ENCODE measurements at places on chromosomes 7 and 10.

GRCh38 chr7:132112106-132112505, 464.2 kb downstream of the PLXNA4 start:
- no peak for DNase-seq

DNA sequence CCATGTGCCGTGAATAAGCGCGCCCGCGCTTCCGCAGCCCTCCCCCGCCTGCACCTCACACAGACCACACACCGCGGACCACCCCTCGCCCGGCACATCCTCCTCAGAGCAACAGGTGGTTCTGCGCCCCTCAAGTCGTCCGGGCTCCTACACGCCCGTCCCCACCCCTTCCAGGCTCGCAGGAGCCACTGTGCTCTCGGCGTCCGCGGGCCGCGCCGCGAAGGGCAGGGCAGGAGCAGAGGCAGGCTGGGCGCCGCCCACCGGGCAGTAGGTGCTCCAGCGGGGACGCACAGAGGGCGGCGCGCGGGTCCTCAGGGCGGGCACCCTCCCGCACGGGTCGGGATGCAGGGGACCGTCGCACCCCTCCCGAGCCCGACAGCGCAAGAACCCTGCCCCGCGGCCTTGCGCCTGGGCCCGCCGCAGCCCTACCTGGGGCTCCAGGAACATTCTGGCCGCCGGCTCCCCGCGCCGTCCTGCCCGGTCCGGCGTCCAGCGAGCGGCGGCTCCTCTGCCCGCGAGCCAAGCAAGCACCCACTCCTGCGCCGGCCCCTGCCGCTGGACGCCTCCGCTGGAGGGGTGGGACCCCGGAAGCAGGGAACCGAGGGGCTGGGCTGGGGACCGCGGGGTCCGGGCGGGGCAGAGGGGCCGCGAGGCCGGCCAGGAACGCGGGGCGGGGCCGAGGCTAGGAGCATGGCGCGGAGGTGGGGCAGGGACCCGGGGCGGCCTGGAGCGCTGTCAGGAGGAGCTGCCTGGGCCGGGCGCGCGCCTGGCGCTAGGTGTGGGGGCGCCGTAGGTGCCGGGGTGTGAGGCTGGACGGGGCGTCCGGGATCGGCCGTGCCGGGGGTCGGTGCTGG, 37.4 kb downstream of the RASGEF1A start:
- no peak for DNase-seq

GRCh38 chr10:130820880-130821482, 490.5 kb downstream of the TCERG1L start:
- no peak for DNase-seq

DNA sequence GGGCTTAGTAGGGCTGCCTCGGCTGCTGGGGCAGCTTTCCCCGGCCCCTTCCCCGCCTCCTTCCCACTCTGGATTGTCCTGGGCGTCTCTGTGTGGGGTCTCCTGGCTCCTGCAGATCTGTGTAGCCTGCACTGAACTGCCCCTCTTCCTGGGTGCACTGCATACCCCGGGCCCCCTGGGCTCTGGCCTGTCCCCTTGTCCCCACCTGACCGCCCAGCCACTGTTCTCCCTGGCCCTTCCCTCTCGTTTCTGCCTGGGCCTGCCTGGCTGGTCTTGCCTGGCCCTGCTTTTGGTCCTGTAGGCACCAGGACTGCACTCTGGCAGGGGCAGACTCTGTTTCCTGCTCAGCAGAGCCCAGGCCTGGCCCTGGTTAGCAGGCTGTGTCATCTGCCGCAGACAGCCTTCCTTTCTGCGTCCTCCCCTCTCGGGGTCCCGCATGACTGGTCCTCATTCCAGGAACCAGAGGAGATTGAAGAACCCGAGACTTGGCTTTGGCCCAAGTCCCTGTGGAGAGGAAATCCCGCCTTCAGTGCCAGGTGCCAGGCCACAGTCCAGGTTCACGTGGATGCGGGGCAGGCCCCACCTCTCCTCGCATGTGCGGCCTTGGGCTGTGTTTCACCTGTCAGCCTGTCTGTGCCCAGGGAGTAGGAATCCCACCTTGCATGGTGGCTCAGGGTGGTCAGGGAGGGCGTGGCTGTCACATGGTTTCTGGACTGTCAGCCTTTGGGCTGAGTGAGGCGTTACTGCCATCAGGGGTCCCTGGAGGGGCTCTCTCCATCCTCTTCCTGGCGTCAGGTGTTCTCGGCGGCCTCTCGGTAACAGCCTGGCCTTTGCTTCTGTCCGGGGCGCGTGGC, 9.2 kb downstream of the INPP5A start:
- DNase-seq = peak; percentile 64

GRCh38 chr10:64196638-64197315, 675.6 kb downstream of the REEP3 start:
- DNase-seq = no peak

DNA sequence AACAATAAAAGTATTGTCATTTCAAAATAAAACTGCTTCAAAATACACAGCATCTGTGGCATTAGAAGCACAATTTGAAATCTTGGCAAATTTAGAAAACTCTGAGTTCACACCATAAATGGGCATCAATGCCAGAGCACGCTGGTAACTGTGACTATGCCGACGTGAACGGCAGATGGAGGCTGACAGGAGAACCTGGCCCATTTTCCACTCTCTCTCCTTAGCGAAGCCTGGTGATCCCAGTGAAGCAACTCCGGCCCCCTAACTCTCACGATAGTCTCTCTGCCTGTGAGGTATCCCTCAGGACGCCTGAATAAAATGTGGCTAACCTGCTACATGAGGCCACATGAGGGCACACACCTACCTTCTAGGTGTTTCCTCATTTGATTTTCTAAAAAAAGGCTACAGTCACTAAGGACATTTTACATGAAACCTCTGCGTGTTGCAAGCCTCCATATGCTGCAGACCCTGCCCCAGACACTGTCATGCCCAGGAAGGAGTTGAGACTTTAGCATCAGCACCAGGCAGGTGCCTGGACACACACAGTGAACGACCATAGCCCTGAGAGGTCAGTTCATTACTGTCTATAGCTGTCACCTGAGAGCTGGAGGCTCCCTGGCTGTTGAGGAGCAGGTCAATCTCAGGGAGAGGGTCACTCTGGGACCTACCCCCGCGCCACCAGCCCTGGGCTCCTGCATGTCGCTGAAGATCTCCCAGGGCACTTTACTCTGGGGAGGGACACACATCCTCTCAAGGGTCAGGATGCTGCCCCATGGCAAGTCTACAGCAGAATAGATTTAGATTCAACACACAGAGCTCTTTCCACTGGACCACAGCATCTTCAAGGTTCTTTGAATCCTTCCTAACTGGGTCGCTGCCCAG, 62.9 kb upstream of the CAMK2B start:
- no peak for DNase-seq

DNA sequence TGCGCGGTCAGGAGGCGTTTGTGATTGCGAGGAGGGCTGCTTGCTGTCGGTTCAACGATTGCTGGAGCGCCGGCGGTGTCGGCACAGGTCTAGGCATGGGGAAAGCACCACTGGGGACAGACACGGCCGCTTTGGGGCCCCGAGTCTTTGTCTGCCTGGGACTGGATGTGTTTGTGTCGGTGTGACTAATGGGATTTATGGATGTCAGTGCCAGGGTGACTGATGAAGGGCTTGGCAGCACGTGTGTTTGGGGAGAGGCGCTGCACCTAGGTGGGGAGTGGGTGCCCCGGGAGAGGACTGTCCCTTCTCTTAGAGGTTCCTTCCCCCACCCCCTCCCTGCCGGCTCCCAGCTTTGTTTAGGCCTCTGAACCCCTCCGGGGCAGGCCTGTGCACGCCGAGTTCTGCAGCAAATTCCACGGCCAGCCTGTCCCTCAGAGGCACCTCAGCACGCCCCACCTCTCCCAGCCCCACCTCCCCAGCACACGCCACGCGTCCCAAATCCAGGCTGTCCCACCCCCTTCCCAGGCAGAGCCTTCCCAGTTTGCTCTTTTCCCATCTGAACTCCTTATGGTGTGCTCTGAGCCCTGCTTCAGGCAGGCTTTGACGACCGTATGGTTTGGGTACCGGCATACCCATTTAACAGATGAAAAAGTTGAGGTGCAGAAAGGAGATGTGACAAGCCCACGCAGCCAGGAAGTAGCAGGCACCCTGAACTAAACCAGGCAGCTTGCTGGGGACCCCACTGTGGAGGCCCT, 6.4 kb upstream of the TNRC18 start:
- DNase-seq = no peak

DNA sequence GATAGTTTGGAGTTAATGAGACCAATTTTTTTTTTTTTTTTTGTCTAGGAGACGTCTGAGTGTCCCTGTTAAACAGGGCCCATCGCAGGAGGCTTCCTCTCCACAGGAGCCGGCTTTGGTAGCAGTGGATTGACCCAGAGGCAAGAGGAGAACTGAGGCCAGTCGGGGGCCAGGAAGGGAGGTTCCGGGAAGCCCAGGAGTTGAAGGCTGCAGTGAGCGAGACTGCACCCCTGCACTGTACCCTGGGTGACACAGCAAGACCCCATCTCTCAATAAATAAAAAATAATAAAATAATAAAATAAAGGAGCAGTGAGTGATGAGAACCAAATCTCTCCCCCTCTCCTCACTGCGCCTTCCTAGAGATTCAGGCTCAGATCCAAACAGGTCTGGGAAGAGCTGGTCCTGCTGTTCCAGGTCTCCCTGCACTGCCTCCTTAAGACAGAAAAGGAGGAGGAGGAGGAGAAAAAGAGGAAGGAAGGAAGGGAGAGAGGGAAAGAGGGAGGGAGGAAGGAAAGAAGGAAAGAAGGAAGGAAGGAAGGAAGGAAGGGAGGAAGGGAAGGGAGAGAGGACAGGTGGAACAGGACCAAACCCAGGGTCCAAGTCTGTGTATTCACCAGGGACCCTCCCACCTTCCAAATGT, 3.5 kb downstream of the MNX1 start:
- DNase-seq = no peak

- no peak for DNase-seq
These were observed 82.2 kb downstream of the CFAP58 start for GRCh38 chr10:104435822-104436221.

- DNase-seq = no peak
These were observed 49.3 kb downstream of the EEPD1 start for GRCh38 chr7:36202398-36202797.

- DNase-seq = no peak
These were observed 96.1 kb upstream of the ASAH2 start for GRCh38 chr10:50347394-50347802.

GRCh38 chr10:62844280-62845011, 28.3 kb upstream of the EGR2 start:
- DNase-seq = no peak

DNA sequence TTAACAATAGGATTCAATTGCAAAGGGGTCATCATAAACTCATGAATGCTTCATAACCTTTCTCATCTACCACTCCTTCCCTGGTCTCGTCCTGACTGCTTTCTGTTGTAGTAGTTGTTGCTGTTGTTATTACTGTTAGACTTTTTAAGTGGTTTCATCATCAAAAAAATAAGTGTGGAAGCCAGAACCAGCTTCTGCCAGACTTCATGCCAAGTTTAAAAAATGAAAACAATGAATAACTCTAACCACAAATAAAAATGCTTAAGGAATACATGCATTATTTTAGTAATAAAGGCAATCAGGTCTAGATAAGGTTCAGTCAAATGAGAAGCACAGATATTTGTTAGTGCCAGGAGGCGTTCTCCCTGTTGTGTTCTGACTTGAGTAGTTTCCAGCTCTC, 85.4 kb downstream of the PCLO start:
- no peak for DNase-seq

GRCh38 chr7:29987083-29987482, 2.5 kb downstream of the SCRN1 start:
- no peak for DNase-seq

DNA sequence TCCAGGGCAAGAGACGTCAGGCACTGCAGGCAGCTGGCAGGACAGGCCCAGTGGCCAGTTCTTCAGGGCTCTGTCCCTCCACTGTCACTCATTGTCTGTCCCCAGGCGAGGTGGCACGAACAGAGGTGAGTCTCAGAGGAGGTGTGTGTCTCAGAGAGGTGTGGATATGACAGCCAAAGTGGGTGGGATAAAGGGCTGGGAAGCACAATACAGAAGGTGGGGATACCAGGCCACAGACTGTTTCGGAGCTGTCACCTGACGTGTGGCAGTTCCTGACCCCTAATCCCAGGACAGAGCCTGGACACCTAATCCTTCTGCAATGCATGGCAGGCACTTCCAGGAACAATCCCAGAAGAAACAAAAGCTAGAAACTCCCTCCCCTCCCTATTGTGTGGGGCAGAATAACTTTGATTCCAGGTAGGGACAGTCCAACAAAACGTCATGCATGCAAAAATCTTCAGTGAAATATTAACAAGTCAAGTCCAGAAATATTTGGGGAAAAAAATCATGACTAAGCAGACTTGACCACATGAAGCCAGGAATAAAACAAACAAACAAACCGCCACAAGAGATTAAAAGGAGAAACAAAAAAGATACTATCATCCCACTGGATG, 11.6 kb downstream of the KLRG2 start:
- DNase-seq = no peak

Data from memory B cell (primary cell).